ENCODE measurements at places on chromosomes 2 and 18.

DNA sequence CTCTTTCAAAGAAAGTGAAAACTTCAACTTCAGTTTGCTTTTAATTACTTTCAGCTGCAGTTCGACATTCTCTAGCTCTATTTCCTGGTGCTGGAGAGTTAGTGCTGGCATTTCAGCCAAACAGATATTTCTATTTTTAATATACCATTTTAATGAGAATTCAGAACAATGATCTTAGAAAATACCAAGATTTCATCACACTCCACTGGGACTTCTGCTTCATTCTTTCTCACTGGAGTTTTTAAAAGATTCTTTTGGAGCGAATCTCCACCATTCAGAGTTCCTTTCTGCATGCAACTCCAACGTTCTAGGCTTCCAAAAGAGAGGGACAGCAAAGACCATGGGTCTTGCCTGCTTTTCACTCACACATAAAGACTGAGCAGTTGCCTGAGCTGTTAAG lies 94.2 kb downstream of the CABLES1 start:
- DNase-seq: no peak

DNA sequence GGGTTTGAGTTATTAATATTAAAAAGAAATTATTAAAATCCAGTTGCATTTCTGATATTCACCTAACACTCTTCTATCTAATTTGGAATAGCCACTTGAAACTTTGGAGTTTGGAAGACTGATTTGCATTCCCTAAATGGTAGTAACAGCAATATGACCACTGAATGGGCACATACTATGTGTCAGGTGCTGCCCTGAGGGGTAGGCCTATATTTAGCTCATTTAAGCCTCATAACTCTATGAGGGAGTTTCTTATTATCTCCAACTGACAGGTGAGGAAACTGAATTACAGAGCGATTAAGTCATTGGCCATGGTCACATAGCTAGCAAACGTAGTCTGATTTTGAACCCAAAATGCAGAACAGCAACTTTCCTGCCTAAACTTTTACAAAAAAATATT lies 77.3 kb downstream of the VWA3B start:
- DNase-seq: no peak

GRCh38 chr18:44900627-44901026 lies 219.9 kb downstream of the SETBP1 start:
- no peak for DNase-seq

GRCh38 chr2:168350380-168350779 lies 103.0 kb upstream of the STK39 start:
- DNase-seq: no peak

DNA sequence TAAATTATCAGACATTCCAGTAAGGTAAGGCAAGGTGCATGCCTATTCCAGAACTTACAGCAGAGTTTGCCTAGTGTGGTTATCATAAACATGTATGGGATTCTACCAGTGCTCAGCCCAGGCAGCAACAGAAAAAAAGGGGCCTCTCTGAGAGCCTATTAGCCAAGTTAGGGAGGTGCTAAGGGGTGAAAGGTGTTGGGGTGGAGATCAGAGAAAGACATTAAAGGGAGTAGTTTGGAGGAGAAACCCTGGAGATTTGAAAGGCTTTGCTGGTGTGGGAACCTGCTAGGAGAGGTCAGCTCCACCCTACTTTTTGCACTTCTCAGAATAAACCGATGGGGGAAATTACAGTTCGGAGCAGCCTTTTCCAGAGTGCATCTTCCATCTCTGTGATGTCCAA lies 2.9 kb downstream of the ARPC2 start:
- DNase-seq: no peak

DNA sequence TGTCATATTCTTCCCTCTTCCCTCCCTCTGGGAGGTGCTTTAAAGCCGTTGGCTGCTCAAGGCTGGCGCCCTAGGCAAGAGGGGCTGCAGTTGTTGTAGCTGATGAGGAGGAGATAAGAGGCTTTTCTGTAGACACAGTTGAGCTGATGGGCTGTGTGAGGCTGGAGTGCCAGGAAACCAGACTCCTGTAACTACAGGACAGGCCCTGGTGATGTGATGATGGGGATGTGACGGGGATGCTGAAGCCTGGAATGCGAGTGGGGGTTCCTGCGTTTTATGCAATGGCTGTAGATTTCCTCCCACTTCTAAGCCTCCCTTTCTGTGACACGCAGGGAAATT lies 5.7 kb upstream of the EFR3B start:
- no peak for DNase-seq

Data from activated gamma-delta T cell (primary cell).